ENCODE measurements at places on chromosomes 6 and 20.

DNA sequence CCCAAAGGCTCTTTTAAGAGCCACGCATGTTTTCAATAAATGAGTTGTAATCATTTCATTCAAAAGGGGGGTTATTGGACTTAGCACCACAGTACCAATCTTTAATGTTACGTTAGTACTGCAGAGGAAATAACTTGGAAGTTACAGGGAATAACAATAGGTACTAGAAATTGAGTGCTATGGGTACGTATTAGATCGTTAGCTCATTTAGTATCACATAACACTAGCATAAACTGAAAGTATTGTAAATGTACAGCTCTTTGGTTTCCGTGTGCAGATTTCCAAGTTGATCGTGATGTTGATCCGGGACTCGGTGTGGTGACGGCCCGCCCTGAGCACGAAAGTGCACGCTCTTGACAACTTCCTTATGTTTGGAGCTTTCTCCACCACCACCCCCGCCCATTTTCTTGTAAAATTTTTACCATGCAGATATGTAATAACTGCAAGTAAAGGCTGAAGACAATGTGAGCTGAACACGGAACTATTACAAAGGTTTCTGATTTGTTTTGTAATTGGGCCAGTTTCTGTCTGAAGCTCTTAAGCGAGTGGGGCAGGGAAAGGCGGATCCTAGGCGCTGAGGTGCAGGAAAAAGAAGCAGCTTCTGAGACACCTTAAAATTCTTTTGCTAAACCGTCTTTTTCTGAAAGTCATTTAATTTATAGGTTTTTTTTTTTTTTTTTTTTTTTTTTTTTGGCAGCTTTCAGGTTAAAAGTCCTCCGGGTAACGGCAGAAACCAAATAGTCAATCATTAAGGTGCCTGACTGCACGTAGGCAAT is 71.5 kb downstream of the HFE start:
- DNase-seq: no peak

DNA sequence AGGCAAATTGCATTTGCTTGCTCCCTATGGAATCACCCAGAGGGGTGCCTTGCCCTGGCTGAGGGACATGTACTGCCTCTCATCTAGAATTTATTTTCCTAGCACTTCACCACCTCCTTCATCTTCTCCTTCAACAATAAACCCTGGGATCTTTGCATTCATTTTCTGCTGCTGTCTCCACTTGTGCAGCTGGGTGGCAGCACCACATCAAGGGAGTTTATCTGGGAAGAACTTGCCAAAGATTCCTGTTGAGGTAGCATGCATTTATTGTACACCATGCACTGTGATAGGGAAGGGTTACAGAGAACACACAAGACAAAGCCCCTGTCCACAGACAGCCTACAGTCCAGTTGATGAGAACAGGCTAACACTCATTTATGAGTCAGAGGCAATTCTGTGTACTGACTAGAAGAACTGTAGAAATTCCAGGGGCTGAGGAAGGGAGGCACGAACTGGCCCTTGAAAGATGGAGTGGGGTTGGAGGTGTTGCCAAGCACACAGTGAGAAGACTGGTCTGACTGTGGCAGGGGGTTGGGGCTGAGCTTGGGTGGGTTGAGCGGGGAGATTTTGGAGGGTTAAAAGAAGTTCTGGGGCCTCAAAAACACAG is 17.5 kb downstream of the C20orf173 start:
- no peak for DNase-seq

DNA sequence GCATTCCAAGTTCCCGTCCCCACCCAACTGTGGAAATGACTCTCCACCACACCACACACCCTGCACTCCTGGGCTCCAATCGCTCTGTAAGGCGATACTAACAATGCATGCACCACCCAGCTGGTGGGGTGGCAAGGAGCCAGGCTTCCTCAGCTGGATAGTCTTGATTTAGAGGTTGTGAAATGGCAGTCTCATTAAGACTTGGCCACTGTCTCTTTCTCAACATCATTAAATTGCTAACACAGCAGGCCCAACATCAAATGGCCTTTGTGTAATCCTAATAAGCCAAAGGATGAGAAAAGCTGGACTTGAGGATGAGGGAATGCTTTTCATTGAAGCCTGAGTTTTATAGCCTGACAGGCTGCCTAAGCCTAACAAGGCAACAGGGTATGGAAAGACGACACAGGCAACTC is 223.7 kb downstream of the GMDS start:
- peak; percentile 71 for DNase-seq

GRCh38 chr6:87154641-87154992 is 748 bp upstream of the ZNF292 start:
- no peak for DNase-seq

GRCh38 chr20:634148-634925 is 18.7 kb downstream of the SRXN1 start:
- no peak for DNase-seq

DNA sequence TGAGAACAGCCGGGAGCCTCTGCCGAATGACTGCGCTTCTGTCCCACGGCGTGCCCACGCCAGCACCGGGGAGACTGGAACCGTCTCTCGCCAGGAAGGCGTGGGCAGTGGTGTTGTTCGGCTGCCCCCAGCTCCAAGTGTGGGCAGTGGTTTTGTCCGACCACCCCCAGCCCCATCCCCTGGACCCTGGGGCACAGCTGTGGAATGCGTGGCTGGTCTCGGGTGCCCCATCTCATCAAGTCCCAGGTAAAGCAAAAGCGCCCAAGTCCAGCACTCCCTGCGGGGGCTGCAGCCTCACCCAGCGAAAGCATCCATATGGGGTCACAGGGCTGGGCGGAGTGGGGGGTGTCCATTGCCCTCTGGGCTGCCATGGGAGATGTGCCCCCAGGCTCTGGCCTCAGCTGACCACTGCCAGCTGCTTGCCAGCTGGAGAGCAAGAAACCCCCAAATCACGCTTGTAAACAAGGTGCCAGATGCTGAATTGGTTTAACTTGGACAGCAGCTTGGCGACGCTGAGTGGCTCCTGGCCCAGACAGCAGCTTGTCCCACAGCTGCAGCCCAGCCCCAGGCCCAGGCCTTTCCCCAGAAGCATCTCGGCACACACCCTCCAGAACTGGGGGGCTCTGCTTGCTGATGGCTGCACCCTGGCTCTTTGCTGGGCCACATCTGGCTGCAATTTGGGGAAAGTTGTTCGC is 4.5 kb downstream of the CABLES2 start:
- DNase-seq: no peak

- no peak for DNase-seq
Measured at GRCh38 chr6:155004017-155004416, 8.9 kb downstream of the TIAM2 start.

GRCh38 chr6:14502551-14502950 is 385.0 kb downstream of the CD83 start:
- no peak for DNase-seq

- no peak for DNase-seq
Measured at GRCh38 chr6:112799889-112800288, 452.8 kb downstream of the RFPL4B start.

DNA sequence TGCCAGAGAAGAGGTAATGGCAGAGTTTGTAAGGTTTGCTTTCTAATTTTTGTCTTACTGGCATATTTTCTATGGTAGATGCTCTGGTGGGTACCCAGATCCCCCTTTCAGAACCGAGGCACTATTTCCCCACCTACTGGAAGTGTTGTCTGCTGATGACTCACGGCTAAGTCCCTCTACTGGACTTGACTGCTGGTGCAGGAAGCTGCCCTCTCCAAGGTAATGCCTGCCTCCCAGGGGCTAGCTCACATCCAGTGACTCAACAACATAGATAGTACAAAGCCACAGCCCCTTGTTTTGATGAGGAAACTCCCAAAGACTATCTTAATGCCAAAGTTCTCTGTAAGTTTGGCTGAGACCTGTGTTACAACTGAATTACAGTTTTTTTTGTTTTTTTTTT is 285.4 kb upstream of the FLRT3 start:
- no peak for DNase-seq

All from left forelimb (tissue), 1 donor.